Activated CD8-positive, alpha-beta memory T cell treated with anti-CD3 and anti-CD28 coated beads, Interleukin-2, amount 10 ng/mL, durations not matched to agents 7 days and 5 days (primary cell): ENCODE measurements at places on chromosomes 3 and 15. TPM values are rescaled to one million over a fixed set of nuclear protein-coding genes. Genes with fewer than 3 reads are reported as not detected.

DNA sequence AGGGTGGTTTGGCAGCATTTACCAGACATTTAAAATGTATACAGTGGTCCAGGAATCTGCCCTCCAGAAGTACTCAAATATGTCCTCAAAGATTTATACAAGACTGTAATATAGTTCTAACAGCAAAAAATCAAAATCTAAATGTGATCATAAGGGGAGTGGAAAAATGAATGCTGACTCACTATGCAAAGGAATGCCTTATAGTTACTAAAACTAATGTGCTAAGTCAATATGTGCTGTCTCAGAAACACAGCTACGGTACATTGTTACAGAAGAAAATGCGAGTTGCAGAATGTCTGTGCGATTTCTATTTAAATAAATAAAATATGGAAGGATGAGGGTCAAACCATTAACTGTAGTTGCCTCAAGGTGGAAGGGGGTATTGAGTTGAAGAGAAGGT is 230.1 kb upstream of the UBE2E1 start:
- no peaks in the 10 kb centered on the region for H3K27me3 ChIP-seq
- DNase-seq, result no peak
- no peak overlapping the region for H3K27ac ChIP-seq
- H3K4me1 ChIP-seq, result no peaks in the 10 kb centered on the region
- no peaks in the 10 kb centered on the region for H3K36me3 ChIP-seq

GRCh38 chr3:177781686-177782161 is 584.4 kb upstream of the TBL1XR1 start:
- no peaks in the 10 kb centered on the region for H3K27me3 ChIP-seq
- H3K4me1 ChIP-seq, result peaks cover 21% of the 10 kb centered on the region
- H3K36me3 ChIP-seq, result peaks cover 1% of the 10 kb centered on the region
- H3K4me3 ChIP-seq, result no peak overlapping the region
- no peak for DNase-seq

MAGI1 gene
- 0.29 TPM for total RNA-seq

GRCh38 chr3:11411956-11412355 is 139.8 kb downstream of the ATG7 start:
- H3K27me3 ChIP-seq, result no peaks in the 10 kb centered on the region
- peaks cover 36% of the 10 kb centered on the region for H3K36me3 ChIP-seq
- no peak overlapping the region for H3K27ac ChIP-seq
- H3K4me1 ChIP-seq, result no peaks in the 10 kb centered on the region
- H3K4me3 ChIP-seq, result no peak overlapping the region
- DNase-seq, result no peak

GRCh38 chr3:184050217-184050847 is 2.5 kb upstream of the HTR3C start:
- DNase-seq, result no peak
- H3K36me3 ChIP-seq, result no peaks in the 10 kb centered on the region
- peaks cover 13% of the 10 kb centered on the region for H3K27me3 ChIP-seq
- no peak overlapping the region for H3K4me3 ChIP-seq
- no peaks in the 10 kb centered on the region for H3K4me1 ChIP-seq
- H3K27ac ChIP-seq, result no peak overlapping the region

DNA sequence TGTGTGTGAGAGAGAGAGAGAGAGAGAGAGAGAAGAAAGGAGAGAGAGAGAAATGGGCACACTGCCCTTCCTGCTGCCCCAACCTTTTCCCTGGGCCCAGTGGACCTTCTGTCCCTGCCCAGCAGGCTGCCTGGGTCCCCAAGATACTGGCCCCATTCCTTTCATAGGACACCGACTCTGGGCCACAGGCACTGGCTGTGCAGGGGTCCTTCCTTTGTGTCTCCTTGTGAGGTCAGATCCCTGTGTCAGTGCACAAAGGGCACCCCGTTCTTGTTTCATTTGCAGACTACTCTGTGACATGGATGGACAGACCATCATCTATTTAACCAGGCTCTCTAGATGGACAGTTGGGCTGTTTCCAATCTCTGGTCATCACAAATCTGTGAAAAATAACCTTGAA is 21.3 kb upstream of the KLF13 start:
- H3K27ac ChIP-seq, result no peak overlapping the region
- H3K36me3 ChIP-seq, result no peaks in the 10 kb centered on the region
- no peak overlapping the region for H3K4me3 ChIP-seq
- DNase-seq, result no peak

ITPR1 gene
- total RNA-seq, result 109 TPM

DNA sequence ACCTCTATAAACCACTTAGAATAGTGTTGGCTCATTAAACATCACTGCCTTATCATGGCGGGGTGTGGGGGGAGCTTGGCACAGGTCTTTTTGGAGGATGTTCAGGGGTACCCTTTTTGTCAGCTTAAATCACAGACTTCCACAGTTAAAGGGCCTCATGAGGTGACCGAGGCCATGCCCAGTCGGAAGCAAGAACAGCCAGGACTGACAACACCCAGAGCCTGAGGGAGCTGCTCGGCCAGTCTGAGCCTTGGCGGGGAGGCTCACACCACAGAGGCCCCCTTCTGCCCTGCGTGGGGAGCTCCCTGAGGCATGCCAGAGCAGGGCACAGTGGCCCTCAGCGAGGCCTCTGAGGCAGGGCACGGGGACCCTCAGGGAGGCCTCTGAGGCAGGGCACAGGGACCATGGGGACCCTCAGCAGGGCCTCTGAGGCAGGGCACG is 49.5 kb downstream of the UMPS start:
- H3K27ac ChIP-seq, result no peak overlapping the region
- no peak overlapping the region for H3K4me3 ChIP-seq
- H3K36me3 ChIP-seq, result no peaks in the 10 kb centered on the region
- no peak for DNase-seq
- peaks cover 15% of the 10 kb centered on the region for H3K27me3 ChIP-seq

POLQ gene
- 55.8 TPM for total RNA-seq

ABCF3 gene
- total RNA-seq, result 60.2 TPM

RBMS3 gene
- 0.15 TPM for total RNA-seq

DNA sequence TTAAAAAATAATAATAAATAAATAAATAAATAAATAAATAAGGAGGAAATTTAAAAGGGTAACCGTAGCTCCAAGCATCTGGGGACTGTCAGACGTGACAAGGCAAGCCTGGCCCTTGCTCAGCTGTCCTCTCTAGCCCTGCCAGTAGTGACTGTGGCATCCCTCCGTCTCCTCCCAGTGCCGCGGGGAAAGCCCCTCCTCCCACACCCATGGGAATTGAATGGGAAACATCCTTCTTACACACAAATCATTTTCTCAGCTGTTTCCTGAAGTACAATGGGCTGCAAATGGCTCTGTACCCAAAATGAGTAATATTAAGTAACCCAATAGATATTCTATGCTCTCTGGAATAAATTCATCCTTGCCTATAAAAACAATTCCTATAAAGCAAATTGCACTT is 101.6 kb upstream of the RAD18 start:
- H3K4me3 ChIP-seq, result no peak overlapping the region
- no peak overlapping the region for H3K27ac ChIP-seq
- no peak for DNase-seq
- H3K36me3 ChIP-seq, result no peaks in the 10 kb centered on the region

C2CD4A gene
- not detected for total RNA-seq

CERS3 gene
- total RNA-seq, result not detected

GRCh38 chr15:90918835-90919234 is 13.5 kb downstream of the HDDC3 start:
- H3K4me3 ChIP-seq, result no peak overlapping the region
- no peak overlapping the region for H3K27ac ChIP-seq
- DNase-seq, result no peak
- peaks cover 26% of the 10 kb centered on the region for H3K4me1 ChIP-seq
- H3K27me3 ChIP-seq, result no peaks in the 10 kb centered on the region
- H3K36me3 ChIP-seq, result peaks cover 51% of the 10 kb centered on the region

DNA sequence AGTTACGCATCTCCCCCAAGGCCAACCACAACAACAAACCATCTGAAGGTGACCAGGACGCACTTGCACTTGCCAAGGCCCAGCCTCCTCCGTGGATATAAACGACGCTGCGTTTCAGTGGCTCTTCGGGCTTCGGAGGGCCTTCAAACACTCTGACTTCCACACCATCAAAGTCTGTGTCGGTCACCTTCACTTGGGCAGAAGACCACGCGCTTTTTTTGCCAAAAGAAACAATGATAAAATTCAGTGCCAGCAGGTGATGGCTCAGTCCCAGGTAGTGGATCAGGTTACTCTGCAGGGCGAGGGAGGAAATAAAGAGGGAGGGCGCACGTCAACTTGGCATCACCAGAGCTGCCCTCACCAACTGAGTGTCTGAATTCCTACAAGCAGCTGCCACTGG is 63.0 kb downstream of the NCEH1 start:
- no peaks in the 10 kb centered on the region for H3K27me3 ChIP-seq
- H3K4me1 ChIP-seq, result no peaks in the 10 kb centered on the region
- no peak overlapping the region for H3K4me3 ChIP-seq
- no peak for DNase-seq
- no peak overlapping the region for H3K27ac ChIP-seq

- no peaks in the 10 kb centered on the region for H3K27me3 ChIP-seq
- H3K36me3 ChIP-seq, result peaks cover 35% of the 10 kb centered on the region
- DNase-seq, result no peak
- no peak overlapping the region for H3K4me3 ChIP-seq
- peaks cover 68% of the 10 kb centered on the region for H3K4me1 ChIP-seq
These were observed 41.4 kb downstream of the CHSY1 start for GRCh38 chr15:101210466-101210865.

DNA sequence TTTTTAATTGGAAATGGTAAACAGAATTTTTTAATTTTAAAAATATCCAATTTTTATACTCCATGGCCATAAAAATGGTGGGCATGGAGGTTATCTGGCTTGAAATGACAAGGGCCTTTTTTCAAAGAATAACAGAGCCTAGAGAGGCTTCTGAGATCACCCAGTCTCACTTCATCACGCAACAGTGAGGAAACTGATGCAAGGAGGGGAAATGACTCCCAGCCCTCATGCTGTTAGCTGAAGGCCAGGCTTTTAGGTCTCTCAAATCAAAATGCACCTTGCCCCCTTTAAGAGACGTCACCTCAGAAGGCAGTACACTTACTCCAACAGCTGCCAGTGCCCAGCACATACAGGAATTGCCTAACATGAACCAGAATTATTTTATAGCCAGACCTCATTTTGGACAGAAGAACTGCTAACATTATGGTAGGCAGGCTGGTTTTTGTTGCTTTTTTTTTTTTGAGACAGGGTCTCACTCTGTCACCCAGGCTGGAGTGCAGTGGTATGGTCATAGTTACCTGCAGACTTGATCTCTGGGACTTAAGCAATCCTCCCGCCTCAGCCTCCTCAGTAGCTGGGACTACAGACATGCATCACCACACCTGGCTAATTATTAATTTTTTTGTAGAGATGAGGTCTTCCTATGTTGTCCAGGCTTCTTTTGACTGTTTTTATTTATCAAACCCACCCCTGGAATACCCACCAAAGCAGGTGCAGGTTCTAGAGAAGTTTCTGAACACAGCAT is 9.1 kb downstream of the RAB43 start:
- no peaks in the 10 kb centered on the region for H3K27me3 ChIP-seq
- H3K36me3 ChIP-seq, result peaks cover 7% of the 10 kb centered on the region
- DNase-seq, result peak; percentile 53
- H3K4me3 ChIP-seq, result no peak overlapping the region

GRCh38 chr3:134477002-134477401 is 8.8 kb downstream of the ANAPC13 start:
- no peak overlapping the region for H3K4me3 ChIP-seq
- H3K4me1 ChIP-seq, result no peaks in the 10 kb centered on the region
- H3K36me3 ChIP-seq, result peaks cover 18% of the 10 kb centered on the region
- no peak for DNase-seq
- H3K27ac ChIP-seq, result no peak overlapping the region

DNA sequence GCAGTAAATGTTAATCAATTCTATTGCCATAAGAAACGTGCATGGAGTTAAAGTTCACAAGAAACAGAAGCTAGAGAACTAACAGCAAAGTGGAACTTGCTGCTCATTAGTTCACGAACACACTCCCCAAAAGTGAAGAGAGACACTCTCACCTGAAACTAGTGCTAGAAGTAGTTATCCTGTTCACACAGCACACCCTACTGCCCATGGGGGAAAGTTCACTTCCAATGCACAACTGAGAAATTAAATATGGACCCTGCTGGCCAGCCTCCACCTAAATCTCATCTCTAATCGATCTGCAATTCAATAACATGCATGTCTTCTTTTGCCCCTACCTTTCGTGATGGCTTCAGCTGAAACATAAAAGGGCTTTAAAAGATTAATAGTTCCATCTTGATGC is 39.4 kb upstream of the FRMD4B start:
- no peak overlapping the region for H3K4me3 ChIP-seq
- no peaks in the 10 kb centered on the region for H3K36me3 ChIP-seq
- H3K27me3 ChIP-seq, result peaks cover 4% of the 10 kb centered on the region

IL17RB gene
- 7.0 TPM for total RNA-seq

DNA sequence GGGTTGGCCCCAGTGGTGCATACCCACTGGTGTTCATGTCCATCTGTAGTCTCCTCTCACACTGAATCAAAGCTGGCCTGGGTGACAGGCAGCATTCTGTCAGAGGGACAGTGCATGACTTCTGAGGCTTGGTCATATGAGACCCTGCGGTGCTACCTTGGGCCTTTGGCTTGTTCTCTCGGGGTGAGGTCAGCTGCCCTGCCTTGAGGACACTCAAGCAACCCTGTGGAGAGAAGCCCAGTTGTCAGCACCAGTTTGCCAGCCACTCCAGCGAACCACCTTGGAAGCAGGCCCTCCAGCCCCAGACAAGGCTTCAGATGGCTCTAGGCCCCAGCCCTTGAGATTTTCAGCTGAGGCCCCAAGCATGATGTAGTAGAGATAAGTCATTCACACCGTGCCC is 16.9 kb upstream of the RAB7A start:
- DNase-seq, result no peak
- H3K4me3 ChIP-seq, result no peak overlapping the region
- H3K4me1 ChIP-seq, result no peaks in the 10 kb centered on the region
- H3K36me3 ChIP-seq, result peaks cover 1% of the 10 kb centered on the region

- peaks cover 58% of the 10 kb centered on the region for H3K36me3 ChIP-seq
- H3K27ac ChIP-seq, result no peak overlapping the region
- no peak for DNase-seq
These were observed 30.0 kb downstream of the U2SURP start for GRCh38 chr3:143031327-143031726.

GRCh38 chr15:92140796-92141195 is 252.9 kb upstream of the ST8SIA2 start:
- no peak overlapping the region for H3K4me3 ChIP-seq
- peaks cover 2% of the 10 kb centered on the region for H3K36me3 ChIP-seq
- no peaks in the 10 kb centered on the region for H3K4me1 ChIP-seq

- no peaks in the 10 kb centered on the region for H3K4me1 ChIP-seq
- no peak overlapping the region for H3K27ac ChIP-seq
- H3K27me3 ChIP-seq, result peaks cover 21% of the 10 kb centered on the region
- no peaks in the 10 kb centered on the region for H3K36me3 ChIP-seq
These were observed 3.9 kb downstream of the TMIE start for GRCh38 chr3:46705022-46705530.

DNA sequence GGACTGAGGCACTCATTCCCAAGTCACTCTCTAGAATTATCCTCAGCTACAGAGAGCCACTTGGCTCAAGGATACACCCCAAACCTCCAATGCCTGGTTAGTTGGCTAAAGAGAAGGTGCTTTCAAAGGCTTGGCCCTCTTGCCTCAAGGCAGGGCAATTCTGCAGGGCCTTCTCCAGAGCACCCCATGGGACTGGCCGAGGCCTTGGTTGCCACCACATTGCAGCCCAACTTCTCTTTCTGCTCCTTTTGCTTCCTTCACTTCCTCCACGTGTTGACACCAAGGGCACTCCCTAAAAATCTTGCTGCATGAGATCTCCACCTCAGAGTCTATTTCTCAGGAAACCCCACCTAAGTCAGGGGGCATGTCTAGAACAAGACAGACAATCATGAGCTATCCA is 36.7 kb downstream of the MEGF11 start:
- no peak overlapping the region for H3K27ac ChIP-seq
- no peaks in the 10 kb centered on the region for H3K36me3 ChIP-seq
- DNase-seq, result no peak
- no peaks in the 10 kb centered on the region for H3K4me1 ChIP-seq

GRCh38 chr15:88187195-88187594 is 69.3 kb downstream of the NTRK3 start:
- H3K27me3 ChIP-seq, result no peaks in the 10 kb centered on the region
- no peaks in the 10 kb centered on the region for H3K36me3 ChIP-seq
- DNase-seq, result no peak
- H3K4me3 ChIP-seq, result no peak overlapping the region
- H3K4me1 ChIP-seq, result no peaks in the 10 kb centered on the region
- H3K27ac ChIP-seq, result no peak overlapping the region
